Endodermal cell (in vitro differentiated cells): ENCODE measurements at places on chromosomes 3 and 15. TPM values are rescaled to one million over a fixed set of nuclear protein-coding genes. Genes with fewer than 3 reads are reported as not detected.

Gene PRSS50
- 0.63 and 1.2 TPM in 2 replicates for total RNA-seq

Gene INSYN1
- total RNA-seq: 0.55 and 0.99 TPM in 2 replicates

Gene ZNF445
- total RNA-seq: 31.2 and 35.4 TPM in 2 replicates

Gene GOLGA8K
- 0.20 TPM in 1 of 2 replicates, not detected in the other for total RNA-seq

Gene RBP2
- not detected in 3 replicates for total RNA-seq

Gene TLR9
- total RNA-seq: not detected in 3 replicates

Gene CCDC32
- 11.9 and 14.9 TPM in 2 replicates for total RNA-seq

Gene MINAR1
- 0.42 to 1.2 TPM (median 1.2 TPM) in 3 replicates for total RNA-seq

Gene SCG3
- 18.3 and 26.3 TPM in 2 replicates for total RNA-seq

Gene PPM1M
- 6.7 and 7.7 TPM in 2 replicates for total RNA-seq

Gene ECE2
- 0.11 TPM in 1 of 2 replicates, not detected in the other for total RNA-seq

Gene CTXN2
- total RNA-seq: 0.13 TPM in 2 of 3 replicates, not detected in the other

Gene SMCO1
- not detected in 3 replicates for total RNA-seq

Gene AGBL1
- 0.07 and 0.14 TPM in 2 replicates for total RNA-seq

Gene GPR15
- total RNA-seq: not detected in 2 replicates

Gene MKRN3
- not detected in 3 replicates for total RNA-seq

Gene FBLN2
- total RNA-seq: 78.3 and 86.1 TPM in 2 replicates

Gene LTF
- 0.23 to 0.24 TPM in 2 of 3 replicates, not detected in the other for total RNA-seq

Gene C3orf20
- 0.11 TPM in 1 of 2 replicates, not detected in the other for total RNA-seq
